ENCODE measurements at places on chromosomes 16 and 17. TPM values are rescaled to one million over a fixed set of nuclear protein-coding genes. Genes with fewer than 3 reads are reported as not detected.

CDH1 gene
- polyA plus RNA-seq: 1.4 TPM

GRCh38 chr17:40497695-40498094, 3.7 kb downstream of the TNS4 start:
- H3K4me1 ChIP-seq: peaks cover 6% of the 10 kb centered on the region
- no peaks in the 10 kb centered on the region for H3K36me3 ChIP-seq
- H3K27me3 ChIP-seq: no peaks in the 10 kb centered on the region
- H3K27ac ChIP-seq: no peak overlapping the region
- no peak for DNase-seq
- H3K4me3 ChIP-seq: no peak overlapping the region

DNA sequence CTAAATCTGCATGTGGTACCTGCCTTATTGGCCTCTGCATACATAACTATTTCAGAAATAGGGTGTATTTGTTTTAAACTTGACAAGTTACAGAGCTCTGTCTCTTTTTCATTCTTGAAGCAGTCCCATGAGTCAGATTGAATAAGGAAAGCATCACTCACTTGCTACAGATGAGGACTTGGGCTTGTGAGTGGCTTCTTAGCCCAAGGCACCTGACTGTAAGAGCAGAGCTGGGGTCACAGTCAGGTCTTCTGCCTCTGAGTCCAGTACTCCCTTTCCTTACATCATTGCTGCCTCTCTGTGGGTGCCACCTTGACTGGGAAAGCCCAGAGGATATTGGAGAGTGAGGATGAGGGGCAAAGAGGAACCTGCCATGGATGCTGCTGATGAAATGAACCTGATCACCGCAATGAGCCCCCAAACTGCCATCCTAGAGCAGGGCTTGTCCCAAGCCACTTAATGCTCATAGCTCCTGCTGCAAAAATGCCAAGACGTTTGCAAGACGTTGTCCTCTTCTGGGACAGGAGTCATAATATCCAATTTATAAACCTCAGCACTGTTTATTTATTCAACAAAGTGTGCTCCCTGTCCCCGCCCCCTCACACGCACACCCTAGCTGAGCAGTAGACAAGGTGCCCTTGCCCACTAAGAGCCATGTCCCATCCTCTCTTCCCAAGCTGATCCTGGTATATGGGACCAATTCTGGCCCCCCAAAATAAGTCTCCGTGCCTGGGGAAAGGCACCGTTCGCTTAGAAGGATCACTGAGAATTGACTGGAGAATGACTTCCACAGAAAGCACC, 74.1 kb downstream of the CCDC182 start:
- H3K27ac ChIP-seq: peak overlapping the region; percentile 95
- peak; percentile 9 for DNase-seq
- peaks cover 58% of the 10 kb centered on the region for H3K4me1 ChIP-seq
- no peaks in the 10 kb centered on the region for H3K36me3 ChIP-seq

GRCh38 chr16:2518823-2519710, 1.1 kb upstream of the AMDHD2 start:
- no peak for DNase-seq
- no peaks in the 10 kb centered on the region for H3K36me3 ChIP-seq
- H3K4me3 ChIP-seq: peak overlapping the region; percentile 91
- H3K27ac ChIP-seq: peak overlapping the region; percentile 98
- no peaks in the 10 kb centered on the region for H3K27me3 ChIP-seq

DNA sequence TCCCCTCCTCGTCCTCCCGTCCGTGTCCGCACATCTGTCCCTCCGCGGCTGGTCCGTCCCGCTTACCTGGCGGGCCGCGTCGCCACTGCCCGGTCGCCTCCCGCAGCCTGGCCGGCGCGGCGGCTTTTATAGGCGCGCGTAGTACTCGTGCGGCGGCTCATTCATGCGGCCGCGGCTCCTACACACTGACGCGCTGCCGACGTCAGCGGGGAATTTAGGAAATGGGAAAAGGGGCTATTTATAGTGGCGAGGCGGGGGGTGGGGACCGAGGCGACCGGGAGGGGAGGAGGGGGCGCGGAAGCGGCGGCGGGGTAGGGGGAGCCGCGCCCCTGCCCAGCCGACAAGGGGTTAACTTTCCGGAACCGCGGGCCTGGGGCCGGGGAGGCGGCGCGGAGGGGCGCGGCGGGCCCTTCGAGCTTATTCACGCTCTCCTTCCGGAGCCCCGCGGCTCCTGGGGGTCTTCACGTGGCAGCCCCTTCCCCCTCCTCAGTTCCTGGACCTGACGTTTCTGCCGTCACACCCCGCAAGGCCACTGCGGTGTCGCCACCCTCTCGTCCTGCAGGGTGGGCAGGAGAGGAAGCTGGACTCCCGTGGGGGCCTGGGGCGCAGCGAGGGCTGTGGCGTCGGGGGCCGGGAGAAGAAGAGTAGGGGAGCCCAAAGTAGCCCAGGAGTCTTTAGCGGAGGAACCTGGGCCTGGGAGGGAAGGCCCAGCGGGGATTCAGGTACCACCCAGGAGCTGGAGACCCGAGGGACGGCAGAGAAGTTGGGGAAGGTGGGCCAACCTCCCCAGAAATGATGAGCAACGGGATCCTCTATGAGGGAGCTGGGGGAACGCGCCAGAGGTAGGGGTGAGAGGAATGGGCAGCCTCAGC, 3.6 kb upstream of the HIC1 start:
- H3K27me3 ChIP-seq: peaks cover 5% of the 10 kb centered on the region
- no peak for DNase-seq
- peak overlapping the region; percentile 4 for H3K4me3 ChIP-seq
- H3K27ac ChIP-seq: peak overlapping the region; percentile 9
- H3K36me3 ChIP-seq: no peaks in the 10 kb centered on the region

- no peaks in the 10 kb centered on the region for H3K27me3 ChIP-seq
- H3K27ac ChIP-seq: no peak overlapping the region
- no peak for DNase-seq
These were observed 11.3 kb upstream of the ARL5C start for GRCh38 chr17:39177256-39177655.

- H3K36me3 ChIP-seq: peaks cover 34% of the 10 kb centered on the region
- H3K4me3 ChIP-seq: no peak overlapping the region
- no peaks in the 10 kb centered on the region for H3K27me3 ChIP-seq
- no peak for DNase-seq
- no peaks in the 10 kb centered on the region for H3K4me1 ChIP-seq
These were observed 84.4 kb downstream of the OR1D5 start for GRCh38 chr17:2978991-2979390.

GRCh38 chr16:20064931-20065330, 8.8 kb downstream of the GPR139 start:
- no peaks in the 10 kb centered on the region for H3K36me3 ChIP-seq
- H3K4me1 ChIP-seq: no peaks in the 10 kb centered on the region
- no peak overlapping the region for H3K4me3 ChIP-seq
- H3K27me3 ChIP-seq: peaks cover 13% of the 10 kb centered on the region
- no peak overlapping the region for H3K27ac ChIP-seq

All from naive thymus-derived CD8-positive, alpha-beta T cell (primary cell).